Occipital lobe (tissue), 3 donors: ENCODE measurements at places on chromosomes 6 and 20.
A peak's percentile ranks its signal among the peaks of the same experiment; 100 is the strongest.

GRCh38 chr6:157559201-157559756 lies 178.3 kb downstream of the ZDHHC14 start:
- no peak for DNase-seq

DNA sequence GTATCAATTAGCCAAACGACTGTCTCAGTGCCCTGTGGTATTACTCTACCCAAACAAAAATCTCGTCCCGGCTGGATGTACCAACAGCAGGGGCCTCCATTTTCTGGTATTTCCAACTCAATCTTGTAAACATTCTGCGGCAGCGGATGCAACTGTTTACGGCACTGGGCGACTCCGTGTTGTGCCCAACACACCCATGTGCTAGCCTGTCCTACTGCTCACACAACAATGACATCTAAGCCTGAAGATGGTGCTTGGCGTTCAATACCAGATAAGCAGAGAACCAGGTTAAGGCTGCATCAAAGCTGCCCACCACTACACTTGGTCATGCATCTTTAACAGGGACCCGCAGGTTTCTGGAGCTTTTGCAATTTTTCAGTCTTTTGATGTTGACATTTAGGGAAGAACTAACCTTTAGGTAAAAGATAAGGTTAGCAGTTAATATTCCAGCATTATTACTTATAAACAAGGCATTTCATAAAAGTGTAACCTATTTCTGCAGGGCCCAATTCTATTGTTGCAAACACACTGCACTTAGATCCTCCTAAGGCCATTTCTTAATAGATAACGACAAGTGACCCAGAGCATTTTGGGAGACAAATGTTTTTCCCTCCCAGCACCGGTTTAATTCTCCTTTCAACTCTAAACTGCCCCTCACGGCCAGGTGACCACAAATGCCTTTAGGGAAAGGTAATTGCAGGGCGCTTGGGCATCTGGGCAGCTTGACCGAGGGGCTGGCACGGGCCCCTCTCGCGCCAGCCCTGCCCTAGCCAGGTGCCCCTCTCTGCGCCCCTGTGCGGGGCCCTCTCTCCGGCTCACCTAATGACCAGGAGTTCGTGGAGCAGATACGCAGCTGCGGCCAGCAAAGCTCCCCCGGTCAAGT lies 945 bp downstream of the FAXC start:
- DNase-seq, result peak; percentile 10

GRCh38 chr20:20439602-20440190 lies 71.8 kb downstream of the INSM1 start:
- no peak for DNase-seq

GRCh38 chr6:127069659-127070279 lies 48.7 kb upstream of the RSPO3 start:
- DNase-seq, result no peak

DNA sequence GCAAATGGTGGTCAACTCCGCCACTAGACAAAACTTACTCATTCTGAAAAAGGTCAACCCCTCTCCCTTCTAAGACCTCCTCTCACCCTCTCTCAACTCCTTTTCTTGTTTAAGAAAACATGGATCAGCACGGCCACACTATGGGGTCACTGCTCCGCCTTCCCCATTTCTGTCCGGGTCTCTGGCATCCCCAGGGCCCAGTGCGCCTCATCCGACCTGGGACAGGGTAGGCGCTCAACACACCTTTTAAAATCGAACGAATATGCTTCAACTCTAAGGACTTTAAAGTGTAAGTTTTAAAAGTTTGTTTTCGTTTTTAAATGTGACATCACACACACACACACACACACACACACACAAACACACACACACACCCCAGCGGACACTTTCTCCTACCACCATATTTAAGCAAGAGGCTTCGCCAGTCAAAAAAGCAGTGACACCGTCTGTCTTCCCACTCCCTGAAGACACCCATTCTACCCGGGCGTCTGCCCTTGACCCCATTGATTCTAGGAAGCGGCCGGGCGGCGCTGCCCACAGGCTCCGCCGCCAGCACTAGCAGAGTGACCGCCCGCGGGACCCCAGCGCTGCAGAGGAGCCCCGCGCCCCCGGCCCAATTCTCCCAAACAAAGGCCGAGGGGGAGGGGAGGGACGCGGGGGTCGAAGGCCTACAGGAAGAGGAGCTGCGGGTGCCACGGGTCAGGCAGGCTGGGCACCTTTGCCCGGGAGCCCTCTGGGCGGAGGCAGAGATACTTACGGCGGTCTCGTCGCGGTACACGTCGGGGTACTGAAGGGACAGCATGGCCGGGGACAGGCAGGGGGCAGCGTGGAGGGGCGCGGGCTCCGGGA lies 568 bp downstream of the PREP start:
- DNase-seq, result no peak

- DNase-seq, result no peak
Observed at GRCh38 chr20:16732506-16733152, 2.8 kb downstream of the SNRPB2 start.

DNA sequence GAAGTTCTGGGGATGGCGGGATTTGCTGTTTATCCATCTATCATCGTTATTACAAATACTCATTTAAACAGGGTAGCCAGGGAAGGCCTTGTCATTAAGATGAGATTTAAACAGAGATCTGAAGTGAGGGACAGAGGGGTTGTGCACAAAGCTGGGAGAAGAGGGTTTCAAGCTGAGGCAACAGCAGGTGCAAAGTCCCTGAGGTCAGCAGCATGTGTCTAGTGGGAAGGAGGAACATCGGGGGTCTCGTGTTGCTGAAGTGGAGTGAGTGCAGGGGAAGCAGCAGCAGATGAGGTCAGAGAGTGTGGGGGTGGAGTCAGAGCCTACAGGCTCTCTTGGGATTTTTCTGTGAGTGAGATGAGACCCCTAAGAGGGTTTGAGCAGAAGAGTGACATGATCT lies 52.0 kb downstream of the CDH22 start:
- no peak for DNase-seq

GRCh38 chr20:45309075-45309474 lies 976 bp upstream of the MATN4 start:
- DNase-seq, result no peak

DNA sequence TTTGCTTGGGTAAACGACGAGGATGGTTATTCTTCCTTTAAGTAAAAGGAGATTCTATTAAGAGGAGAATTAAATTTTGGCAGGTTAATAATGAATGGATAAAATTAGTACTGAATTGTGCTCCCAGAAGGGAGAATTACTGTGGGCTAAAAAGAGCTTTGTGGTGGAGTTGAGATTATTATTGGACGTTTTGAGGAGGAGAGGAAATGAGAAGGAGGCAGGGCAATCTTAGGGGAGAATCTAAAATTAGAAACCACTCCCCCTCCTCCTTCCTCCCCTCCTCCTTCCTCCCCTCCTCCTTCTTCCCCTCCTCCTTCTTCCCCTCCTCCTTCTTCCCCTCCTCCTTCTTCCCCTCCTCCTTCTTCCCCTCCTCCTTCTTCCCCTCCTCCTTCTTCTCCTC lies 331.8 kb downstream of the PRL start:
- no peak for DNase-seq

DNA sequence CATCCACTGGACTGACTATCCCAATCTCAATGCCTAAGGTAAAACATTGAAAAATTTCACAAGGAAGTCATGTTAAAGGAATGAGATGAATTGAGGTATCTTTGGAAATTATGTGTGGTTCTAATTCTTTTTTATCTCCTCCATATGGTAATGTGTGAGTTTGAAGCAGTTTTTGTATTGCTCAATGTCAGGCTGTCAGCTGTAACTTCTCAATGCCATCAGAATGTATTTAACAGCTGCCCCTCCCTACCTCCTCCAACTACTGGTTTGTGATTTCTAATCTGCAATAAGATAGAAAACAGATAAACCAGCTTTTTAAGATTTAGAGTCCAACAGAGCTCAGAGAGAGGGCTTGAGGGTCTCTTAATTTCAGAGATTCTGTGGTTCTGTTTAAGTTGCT lies 1005.8 kb upstream of the ADGRB3 start:
- DNase-seq, result no peak

DNA sequence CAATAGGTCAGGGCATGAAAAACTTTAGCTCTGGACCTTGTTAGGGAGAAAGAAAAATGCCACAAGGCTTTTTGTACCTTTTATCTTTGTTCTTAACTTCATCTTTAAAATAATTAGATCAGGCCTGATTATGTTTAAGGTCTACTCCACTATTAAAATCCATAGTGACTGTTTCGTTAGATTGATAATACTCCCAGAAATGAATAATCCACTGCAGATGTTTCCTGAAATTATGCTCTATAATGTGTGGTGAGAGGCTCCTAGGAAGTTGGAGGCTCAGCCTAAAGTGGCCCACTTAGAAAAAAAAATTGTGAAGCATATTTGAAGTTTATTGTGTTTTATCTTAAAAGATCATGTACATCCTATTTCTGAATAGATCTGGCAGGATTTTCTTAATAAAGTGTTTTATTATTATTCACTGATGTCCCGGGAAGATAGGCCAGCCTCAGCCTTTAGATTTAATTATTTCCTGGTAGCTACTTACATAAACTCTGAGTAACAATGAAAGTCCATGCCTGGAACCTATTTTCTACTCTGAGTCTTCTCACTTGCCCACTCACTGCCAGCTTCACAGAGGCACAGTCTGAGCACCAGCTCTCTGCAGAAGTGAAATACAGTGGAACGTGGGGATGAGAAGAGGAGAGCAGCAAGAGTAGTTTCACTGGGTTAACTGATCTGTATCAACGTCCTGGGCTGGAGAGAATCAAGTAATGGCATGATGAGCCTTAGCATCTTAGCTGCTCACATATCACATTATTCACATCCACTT lies 126.8 kb upstream of the TMEM170B start:
- peak; percentile 40 for DNase-seq

DNA sequence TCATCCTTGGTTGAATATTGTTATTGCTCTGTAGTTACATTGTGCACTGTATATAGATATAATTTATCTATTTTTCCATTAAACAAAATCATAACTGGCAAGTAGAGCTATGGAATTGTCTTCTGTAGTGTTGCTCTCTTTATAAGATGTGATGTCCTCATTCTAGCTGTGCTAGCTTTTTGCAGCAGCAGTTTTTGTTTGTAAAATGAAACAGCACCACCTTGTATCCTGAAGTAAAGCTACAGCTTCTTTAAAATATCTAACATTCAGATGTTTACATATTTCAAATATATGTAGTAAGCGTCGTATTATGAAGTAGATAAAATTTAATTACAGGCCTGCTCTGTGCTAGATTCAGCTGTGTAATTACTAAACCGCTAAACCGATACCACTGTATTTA lies 328.8 kb upstream of the MANEA start:
- DNase-seq, result no peak

- peak; percentile 7 for DNase-seq
Observed at GRCh38 chr6:1596088-1596852, 13.4 kb upstream of the FOXC1 start.

DNA sequence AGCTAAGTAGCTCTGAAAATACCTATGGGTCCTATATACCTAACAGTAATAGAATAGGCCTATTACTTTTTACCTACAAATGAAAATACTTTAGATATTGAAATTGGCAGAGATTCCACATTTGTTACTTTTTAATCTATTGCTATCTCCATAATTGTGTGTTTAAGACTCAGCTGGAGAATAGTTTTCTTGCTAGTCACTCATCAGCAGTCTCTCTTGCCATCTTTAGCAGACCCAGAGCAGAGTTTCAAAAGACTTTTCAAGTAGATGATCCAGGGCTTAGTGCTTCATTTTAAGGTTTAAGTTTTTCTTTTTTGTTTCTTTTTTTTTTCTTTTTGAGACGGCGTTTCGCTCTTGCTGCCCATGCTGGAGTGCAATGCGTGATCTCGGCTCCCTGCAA lies 12.9 kb downstream of the ANKS1A start:
- no peak for DNase-seq

DNA sequence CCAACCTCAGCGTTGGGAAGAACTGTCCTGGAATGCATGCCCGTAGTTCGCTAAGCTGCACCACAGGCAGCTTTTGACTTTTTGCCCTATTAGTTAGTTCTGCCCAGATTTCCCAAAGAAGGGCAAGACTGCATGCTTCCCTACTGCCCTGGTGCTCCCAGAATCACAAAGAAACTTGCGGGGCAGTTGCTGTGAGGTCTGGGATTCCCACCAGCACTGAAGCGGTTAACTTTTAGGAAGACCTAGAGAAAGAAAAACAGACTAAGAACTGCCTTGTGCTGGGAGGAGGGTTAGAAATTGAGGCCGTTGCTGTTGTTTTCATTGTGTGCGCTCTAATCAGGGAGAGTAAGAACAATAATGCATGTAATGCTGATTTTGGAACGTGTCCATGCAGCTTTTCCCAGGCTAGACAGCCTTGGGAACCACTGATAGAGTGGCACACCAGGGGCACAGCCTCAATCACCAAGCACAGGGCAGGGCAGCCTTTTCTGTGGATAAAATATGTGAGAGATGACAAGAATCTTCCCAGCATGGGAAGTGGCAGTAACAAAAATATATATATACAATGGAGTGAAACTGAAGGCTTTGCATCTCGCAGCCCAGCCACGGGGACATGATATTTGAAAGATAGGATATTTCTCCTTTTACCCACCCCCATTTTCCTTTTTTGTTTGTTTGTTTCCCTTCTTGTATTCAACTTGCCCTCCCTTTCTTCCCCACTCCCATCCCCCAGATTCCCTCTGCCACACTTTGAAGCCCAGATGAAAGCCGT lies 137.7 kb upstream of the HEY2 start:
- DNase-seq, result no peak

GRCh38 chr20:19288061-19288460 lies 75.6 kb downstream of the SLC24A3 start:
- no peak for DNase-seq

DNA sequence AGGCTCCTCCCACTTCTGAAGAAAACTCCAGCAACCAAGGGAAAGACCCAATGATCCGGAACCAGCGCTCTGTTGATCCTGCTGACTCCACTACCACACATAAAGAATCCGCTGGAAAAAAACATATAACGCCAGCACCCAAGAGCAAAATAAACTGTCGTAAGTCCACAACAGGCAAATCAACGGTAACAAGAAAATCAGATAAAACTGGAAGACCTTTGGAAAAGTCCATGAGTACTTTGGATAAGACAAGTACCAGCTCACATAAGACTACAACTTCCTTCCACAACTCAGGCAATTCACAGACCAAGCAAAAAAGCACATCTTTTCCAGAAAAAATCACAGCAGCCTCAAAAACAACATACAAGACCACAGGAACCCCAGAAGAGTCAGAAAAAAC lies 8.0 kb downstream of the MUCL3 start:
- DNase-seq, result no peak

- no peak for DNase-seq
Observed at GRCh38 chr20:12575352-12576095, 433.2 kb upstream of the SPTLC3 start.

DNA sequence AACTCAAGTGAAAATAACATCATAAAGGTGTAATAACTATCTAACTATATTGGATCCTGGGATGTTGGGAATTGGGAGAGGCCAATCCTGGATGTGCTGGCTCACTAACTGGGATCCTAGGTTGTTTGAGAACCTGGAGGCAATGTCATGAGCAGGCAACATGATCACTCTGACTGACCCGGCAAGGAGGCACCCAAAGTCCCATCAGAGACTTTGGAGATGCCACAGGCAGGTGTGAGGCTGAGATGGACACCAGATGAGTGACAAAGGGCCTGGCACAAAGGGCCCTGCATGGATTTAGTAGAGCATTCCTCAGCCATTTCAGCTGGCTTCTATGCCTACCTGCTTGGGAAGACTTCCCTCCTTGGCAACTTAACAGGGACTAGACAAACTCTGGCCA lies 38.4 kb upstream of the MYLIP start:
- DNase-seq, result no peak

- DNase-seq, result no peak
Observed at GRCh38 chr6:27867945-27868300, 44.3 kb downstream of the OR2B2 start.

- no peak for DNase-seq
Observed at GRCh38 chr6:108742041-108742440, 106.2 kb upstream of the ARMC2 start.

- DNase-seq, result no peak
Observed at GRCh38 chr6:105482227-105482844, 79.5 kb upstream of the PREP start.
